ENCODE measurements at places on chromosomes 3 and 15.
A peak's percentile ranks its signal among the peaks of the same experiment; 100 is the strongest.

- no peak for DNase-seq
These were observed 53.6 kb upstream of the ATP13A3 start for GRCh38 chr3:194540274-194540905.

DNA sequence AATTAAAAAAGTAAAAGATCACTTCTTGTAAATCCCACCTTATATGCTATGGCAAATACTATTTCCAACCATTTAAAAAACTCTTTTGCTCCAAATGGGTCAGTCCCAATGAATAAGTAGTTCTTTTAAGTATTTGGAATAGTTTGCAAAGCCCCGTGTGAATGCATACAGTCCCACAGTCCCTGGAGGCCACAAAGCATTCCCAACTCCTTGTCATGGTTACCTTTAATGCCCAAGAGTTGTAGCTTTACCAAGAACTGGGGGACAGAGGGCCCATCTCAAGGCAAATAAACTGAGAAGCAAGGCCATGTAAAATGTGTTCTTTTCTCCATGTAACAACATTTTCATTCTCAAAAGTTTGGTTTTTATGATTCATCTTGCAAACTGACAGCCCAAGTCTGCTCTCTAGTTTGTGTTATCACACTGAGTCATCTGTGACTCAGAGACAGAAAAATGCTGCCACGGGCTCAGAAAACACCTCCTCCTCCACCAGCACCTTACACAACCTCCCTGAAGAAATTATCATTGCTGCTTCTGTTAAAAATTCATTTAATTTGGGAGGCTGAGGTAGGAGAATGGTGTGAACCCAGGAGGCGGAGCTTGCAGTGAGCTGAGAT lies 336.2 kb downstream of the ERC2 start:
- DNase-seq: no peak

DNA sequence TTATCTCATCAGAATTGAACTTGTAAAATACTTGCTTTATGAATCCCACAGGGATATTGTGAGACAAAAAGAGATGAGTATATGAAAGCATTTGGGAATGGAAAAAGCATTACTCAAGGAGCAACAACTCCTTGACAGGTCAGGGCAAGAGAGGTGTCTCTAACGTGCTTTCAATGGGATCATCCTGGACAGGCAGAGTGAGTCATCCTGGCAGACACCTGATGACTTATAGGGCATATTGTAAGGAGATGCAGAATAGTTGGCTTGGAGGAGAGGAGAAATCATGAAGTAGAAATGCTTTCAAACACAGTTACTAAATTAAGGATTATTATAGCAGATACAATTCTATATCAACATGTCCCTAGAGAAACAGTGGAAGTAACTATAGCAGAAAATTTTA lies 71.9 kb upstream of the THSD4 start:
- DNase-seq: no peak

DNA sequence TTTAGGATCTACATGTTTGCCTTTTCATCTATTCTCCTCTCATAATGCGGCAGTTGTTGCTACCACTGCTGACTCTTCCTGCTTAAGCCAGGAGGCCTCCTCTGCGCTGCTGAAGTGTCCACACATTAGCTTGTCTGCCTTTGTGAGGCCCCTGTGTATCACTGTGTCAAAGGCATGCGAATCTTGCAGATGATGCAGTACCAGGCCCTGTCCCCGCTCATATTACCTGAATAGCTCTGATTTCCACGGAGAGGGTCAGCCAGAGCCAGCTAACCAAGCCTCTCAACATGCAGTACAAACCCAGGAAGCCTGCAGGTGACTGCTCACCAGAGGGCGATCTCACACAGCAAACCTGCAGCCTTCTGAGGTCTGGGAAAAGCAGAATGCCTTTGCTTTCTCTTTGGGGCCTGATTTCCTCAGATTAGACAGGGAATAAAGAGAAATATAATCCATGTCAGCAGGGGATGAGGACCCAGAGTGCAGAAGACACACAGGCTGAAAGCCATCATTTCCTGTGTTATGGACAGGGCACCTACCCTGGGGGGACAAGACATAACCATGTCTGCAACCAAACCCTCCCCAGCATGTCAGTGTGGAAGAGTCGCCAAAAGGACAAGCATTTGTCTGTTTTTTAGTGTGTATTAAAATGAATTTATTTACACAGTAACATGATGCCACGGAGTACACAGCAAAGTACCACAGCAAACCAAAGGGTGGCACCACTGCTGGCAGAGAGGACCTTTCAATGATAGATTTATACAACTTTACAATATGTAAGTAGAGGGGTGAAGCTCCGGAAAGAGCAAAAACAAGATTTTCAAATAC lies 36.8 kb upstream of the TSPAN3 start:
- peak; percentile 42 for DNase-seq

DNA sequence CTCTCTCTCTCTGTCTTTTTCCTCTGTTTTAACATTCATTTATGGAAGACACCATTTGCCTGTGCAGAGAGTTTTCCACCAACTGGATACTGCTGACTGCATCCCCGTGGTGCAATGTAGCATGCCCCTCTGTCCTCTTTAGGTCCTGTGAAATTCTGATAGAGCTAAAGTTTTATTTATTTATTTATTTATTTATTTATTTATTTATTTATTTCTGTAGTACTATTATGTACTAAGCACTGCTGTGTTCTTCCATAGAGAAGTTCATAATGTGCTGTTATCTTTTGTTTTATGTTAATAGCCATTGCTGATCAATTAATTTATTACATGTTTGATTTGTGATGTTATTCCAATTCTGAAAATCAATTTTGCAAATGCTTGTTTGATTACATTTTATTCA lies 749.9 kb downstream of the ZBBX start:
- DNase-seq: no peak

GRCh38 chr3:14130707-14131106 lies 5.9 kb downstream of the TMEM43 start:
- DNase-seq: no peak

- DNase-seq: no peak
These were observed 298.3 kb downstream of the LPP start for GRCh38 chr3:188452158-188452772.

GRCh38 chr3:125602752-125603649 lies 7.7 kb upstream of the OSBPL11 start:
- no peak for DNase-seq

DNA sequence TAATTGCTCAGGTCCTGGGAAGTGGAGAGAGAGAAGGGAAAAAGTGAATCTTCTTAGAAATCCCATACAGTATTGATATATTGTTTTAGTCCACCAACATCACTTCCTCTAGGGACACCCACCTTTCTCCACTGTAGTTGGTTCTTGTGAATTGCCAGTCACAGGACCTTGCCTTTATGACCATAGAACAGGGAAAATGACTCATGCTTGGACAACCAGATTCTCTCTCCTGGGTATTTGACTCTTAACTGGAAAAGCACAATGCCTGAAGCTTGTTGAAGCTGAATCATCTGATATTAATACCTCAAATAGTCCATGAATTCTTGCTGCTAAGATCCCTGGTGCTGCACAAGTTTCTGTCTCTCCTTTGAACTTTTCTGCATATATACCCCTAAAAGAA lies 32.5 kb upstream of the DCLK3 start:
- no peak for DNase-seq

GRCh38 chr15:82871358-82871757 lies 61.9 kb downstream of the WHAMM start:
- no peak for DNase-seq

GRCh38 chr3:182889948-182890629 lies 90.2 kb downstream of the DCUN1D1 start:
- no peak for DNase-seq

DNA sequence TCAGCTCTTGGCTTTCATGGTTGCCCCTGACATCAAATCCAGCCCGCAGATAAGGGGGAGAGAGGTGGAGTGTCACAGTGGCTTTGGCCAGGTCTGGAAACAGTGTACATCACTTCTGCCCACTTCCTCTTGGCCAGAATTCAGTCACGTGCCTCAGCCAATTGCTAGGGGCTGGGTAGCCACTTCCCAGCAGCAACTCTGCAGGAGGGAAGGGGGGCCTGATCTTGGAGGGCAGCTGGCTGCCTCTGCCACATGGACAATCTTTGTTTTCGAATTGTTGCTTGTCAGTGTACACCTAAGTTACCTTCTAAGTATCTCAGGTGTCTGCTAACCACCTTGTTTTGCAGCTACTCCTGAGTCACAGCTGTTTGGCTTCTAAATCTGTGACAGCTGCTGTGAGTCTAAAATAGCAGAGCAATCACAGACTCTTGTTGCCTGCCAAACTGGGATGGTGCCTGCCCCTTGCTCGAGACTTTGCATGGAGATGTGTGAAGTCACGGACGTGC lies 41.0 kb upstream of the LIMD1 start:
- no peak for DNase-seq

- DNase-seq: no peak
These were observed 223.6 kb upstream of the TLE3 start for GRCh38 chr15:70321172-70321819.

- peak; percentile 48 for DNase-seq
These were observed 201.2 kb downstream of the GOLGA6L6 start for GRCh38 chr15:20340331-20340811.

DNA sequence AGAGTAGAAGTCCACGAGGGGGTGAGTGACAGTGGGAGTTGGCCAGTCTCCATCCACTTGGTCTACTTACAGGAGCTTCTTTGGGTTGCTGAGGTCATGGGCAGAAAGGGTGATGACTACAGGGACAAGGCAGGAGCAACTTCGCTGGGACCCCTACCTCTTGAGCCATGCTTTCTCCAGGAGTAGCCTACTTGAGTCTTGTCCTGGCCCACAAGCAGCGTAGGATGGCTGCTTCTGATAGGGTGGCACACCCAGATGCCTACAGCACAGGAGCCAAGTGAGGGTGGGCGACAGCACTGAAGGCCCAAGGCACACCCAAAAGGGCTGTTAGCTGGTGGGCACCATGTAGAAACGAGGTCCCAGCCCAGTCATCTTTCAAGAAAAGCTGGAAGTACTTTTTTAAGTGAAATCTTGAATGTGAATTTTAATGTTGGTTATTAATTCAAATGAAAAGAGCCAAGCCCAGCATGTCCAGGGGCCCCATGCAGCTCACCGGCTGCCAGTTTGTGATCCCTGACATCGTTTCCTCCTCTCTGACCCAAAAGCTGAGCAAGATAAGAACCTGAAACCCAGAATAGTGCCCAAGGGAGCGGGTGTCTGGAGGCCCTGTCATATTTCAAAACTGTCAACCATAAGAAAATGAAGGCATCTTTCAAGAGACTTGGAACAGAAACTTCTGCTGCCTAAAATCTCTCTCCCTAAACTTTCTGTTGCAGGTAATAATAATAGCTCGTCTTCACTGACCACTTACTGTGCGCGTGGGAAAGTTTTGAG lies 2.2 kb upstream of the CPEB1 start:
- DNase-seq: no peak

- DNase-seq: no peak
These were observed 45.2 kb downstream of the ITGA11 start for GRCh38 chr15:68386587-68387288.

- DNase-seq: no peak
These were observed 4.8 kb downstream of the LRRC58 start for GRCh38 chr3:120344349-120344748.

DNA sequence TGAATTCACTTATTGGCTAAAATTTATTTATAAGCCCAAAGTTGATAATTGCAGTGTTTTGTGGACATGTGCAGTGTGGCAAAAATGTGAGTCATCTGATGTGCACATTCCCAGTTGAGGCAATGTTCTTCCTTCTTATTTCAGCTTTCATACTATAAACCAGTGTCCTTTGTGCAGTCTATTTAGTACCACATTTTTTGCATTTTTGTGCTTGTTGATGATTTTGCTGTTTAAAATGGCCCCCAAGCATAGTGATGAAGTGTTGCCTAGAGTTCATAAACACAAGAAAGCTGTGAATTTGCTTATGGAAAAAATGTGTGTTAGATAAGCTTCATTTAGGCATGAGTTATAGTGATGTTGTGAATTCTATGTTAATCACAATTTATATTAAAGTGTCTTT lies 19.4 kb upstream of the IL20RB start:
- DNase-seq: no peak

- DNase-seq: no peak
These were observed 8.8 kb upstream of the DPPA4 start for GRCh38 chr3:109346099-109346498.

DNA sequence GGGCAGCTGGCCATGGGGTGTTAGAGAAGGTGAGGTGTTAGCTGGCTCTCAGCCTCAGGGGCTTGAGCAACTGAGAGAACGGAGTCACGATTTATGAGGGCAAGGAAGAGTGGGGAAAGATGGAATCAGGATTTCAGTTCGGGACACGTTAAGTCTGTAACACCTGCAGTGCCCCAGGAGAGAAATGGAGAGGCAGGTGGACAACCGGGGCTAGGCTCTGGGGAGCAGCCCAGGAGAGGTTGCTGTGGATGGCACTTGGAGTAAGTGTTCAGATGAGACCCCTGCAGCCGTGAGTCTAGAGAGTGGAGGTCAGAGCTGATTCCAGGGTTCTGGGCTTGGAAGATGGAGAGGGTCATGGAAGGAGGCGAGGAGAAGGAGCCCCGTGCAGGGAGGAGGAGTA lies 237.9 kb downstream of the OCA2 start:
- DNase-seq: no peak

DNA sequence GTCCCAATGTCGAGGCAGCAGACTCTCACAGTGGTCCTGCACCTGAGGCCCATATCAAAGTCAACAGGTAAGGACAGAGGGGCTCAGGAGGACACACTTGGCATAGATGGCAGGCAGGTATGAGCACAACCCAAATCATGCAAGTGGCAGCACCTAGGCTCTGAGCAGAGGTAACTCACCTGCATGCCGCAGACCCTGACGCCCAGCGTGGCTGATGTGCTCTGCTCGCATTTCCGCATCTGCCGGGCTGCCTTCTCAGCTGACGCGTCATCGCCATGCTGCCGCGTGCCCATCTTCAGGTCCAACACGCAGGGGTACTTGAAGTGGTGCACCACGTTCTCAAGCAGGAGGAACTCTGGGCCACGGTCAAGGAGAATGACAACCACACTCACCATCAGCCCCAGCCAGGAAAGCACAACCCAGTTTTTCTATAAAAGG lies 4.2 kb upstream of the GMPPB start:
- no peak for DNase-seq

GRCh38 chr15:29674661-29675533 lies 147.4 kb downstream of the TJP1 start:
- DNase-seq: no peak

GRCh38 chr3:43814461-43814860 lies 123.7 kb downstream of the ABHD5 start:
- DNase-seq: no peak

DNA sequence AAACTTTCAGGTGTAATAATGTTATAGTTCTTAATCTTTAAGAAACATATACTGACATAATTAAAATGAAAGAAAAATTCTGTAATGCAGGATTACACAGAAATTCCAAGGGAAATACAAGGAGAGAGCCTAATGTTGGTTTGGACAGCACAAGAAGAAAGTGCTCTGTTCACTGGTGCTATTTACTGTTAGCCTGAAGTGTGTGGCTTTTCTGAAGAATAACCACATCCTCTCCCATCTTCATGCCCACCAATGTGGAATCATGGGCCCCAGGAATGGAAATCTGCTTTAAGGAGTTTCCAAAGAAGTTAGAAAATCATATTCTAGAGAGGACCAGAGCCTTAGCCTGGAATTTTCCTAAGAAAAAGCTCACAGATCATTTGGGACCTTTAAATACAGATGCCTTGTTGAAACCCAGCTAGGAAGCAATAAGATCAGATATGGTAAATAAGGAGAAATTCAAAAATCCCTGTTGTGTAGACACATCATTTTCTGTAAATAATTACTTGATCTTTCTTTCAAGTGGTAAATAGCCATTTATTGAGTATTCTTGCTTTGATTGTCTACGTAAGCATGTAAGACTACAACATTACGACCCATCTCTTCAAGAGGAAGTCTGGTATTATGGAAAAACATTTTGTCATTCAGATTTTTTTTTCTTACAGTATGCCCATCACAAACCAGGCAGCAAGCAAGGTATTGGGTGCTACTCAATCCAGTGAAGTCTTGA lies 10.3 kb upstream of the USP50 start:
- DNase-seq: no peak
